ENCODE measurements at places on chromosomes 2 and 18.
A peak's percentile ranks its signal among the peaks of the same experiment; 100 is the strongest.

DNA sequence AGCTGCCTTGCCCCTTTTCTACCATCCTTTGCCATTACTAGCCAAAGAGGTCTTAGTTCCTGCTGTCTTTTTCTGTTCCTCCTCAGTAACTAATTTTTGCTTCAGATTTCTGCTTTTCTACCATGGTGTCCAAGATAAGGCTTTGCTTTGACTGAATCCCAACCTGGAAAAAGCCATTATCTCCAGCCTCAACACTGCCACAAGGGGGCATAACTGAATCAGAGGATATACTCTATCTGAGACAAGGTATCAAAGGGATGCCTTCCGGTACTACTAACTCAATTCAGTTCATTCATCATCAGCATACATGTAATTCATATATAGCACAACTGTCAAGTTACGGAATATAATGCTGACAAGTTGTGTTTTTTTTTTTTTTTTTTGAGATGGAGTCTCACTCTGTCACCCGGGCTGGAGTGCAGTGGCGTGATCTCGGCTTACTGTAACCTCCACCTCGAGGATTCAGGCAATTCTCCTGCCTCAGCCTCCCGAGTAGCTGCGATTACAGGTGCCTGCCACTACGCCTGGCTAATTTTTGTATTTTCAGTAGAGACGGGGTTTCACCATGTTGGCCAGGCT, 11.4 kb downstream of the OSGEPL1 start:
- no peak overlapping the region for H3K4me3 ChIP-seq
- peak; percentile 31 for DNase-seq
- peaks cover 7% of the 10 kb centered on the region for H3K36me3 ChIP-seq

DNA sequence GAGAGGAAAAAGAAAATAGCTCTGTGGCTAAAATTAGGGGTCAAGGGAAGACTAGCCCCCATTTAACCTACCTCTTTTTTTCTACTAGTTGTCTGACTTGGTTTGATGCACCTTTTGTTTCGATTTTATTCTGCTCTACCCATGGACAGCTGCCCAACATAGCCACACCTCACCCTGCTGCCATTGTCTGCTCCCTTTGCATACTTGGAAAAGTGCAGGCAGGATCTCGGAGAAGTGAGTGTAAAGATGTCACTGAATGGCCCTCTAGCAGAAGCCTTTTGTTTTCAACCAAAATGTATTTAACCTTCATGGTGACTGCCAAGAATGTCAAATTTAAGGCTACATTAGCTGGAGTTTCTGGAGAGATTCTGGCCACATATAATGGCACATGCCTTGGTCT, 62.9 kb downstream of the SETBP1 start:
- H3K36me3 ChIP-seq = peaks cover 19% of the 10 kb centered on the region
- peak overlapping the region; percentile 68 for H3K4me3 ChIP-seq
- no peaks in the 10 kb centered on the region for H3K27me3 ChIP-seq
- peaks cover 86% of the 10 kb centered on the region for H3K4me1 ChIP-seq

- DNase-seq = no peak
- H3K27ac ChIP-seq = no peak overlapping the region
- H3K4me1 ChIP-seq = no peaks in the 10 kb centered on the region
- H3K4me3 ChIP-seq = no peak overlapping the region
Measured at GRCh38 chr2:214699236-214699635, 110.2 kb downstream of the BARD1 start.

DNA sequence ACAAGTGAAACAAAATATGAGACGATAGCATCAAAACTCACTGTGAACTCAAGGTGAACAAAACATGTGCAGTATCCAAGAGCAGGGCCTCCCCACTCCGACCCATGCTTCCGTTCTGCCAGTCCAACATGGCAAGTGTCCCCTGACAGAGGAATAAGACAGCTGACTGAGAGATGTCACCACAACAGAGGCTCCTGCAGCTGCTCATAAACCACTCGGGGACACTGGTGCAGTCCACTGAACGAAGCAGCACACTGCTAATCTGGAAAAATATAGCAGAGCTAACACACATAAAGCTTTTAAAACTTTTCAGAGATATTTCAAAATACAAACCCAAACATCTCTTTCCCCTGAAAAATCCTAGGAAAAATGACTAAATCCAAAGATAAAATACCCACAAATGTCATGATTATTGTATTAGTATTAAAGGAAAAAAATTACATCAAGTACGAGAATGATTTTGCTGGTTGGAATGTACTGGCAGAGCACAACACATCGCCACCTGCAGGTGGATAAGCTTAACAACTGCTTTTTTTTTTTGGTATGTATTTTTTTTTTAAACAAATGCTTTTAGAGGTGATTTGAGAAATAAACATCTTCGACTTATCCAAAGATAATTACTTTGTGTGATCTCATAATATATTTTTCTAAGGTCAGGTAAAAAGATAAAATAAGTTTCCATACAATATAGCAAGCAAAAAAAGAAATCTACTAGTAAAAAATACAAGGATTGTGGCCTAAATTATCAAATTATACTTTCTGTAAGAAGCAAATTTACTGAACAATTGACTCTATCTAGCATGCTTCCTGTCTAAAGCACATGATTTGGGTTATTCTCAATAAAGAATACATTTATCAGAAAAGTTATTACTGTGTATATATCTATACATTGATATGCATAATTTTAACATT, 18.6 kb downstream of the THADA start:
- no peaks in the 10 kb centered on the region for H3K4me1 ChIP-seq
- no peak overlapping the region for H3K27ac ChIP-seq
- H3K27me3 ChIP-seq = no peaks in the 10 kb centered on the region
- peaks cover 16% of the 10 kb centered on the region for H3K36me3 ChIP-seq
- no peak overlapping the region for H3K4me3 ChIP-seq

- H3K36me3 ChIP-seq = peaks cover 3% of the 10 kb centered on the region
- no peak overlapping the region for H3K27ac ChIP-seq
- peaks cover 11% of the 10 kb centered on the region for H3K4me1 ChIP-seq
- no peak for DNase-seq
- peaks cover 67% of the 10 kb centered on the region for H3K27me3 ChIP-seq
Measured at GRCh38 chr2:240818293-240819125, 1.5 kb downstream of the KIF1A start.

DNA sequence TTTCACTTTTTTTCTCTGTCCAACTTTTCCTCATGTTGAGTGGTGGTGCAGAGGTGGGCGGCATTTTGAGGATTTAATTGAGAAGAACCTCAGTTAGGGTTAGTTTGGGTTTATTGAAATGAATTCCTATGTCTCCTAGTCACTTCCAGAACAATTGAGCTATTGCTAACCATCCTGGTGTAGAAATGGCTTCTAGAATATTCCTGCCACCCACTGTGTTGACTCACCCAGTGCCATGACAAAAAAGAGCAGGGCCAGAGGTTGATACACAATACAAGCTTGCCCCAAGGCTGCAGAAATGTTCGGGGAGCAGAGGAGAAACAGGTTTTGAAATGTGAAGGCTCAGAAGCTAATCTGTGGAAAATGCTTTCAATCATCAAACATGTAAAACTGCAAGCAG, 167.1 kb upstream of the TRIB2 start:
- H3K4me1 ChIP-seq = peaks cover 13% of the 10 kb centered on the region
- H3K27me3 ChIP-seq = peaks cover 12% of the 10 kb centered on the region
- no peak for DNase-seq
- no peak overlapping the region for H3K4me3 ChIP-seq

DNA sequence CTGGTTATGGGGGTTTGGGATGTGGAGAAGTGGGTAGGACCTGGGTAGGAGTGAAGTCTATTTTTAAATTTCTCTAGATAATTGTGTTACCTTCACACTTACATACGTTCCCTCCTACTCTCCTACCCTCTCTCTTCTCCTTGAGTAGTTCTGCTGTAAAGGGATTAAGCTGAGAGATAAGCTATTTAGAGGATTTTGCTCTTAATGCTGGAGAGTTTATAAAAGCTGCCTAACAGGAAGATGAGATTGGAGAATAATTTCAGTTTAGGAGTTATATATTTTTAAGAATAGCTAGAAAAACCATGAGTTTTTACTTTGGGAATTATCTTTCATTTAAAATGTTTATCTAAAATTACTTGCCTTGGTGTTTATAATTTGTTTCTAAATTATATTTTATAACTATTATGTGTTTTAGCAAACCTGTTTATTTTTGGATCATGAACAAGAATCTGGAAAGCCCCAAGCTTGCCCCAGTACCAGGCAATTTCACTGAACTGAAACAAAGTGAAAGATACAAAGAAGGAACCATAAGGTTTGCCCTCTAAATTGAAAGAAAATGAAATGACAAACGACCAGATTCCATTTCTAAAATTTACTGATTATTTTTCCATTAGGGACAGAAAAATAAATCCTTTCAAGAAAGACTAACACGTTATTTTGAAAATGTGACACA, 101.5 kb downstream of the ZNF532 start:
- peak; percentile 63 for DNase-seq
- peak overlapping the region; percentile 86 for H3K4me3 ChIP-seq
- H3K27ac ChIP-seq = peak overlapping the region; percentile 99

- peaks cover 20% of the 10 kb centered on the region for H3K36me3 ChIP-seq
- peak overlapping the region; percentile 99 for H3K27ac ChIP-seq
- no peaks in the 10 kb centered on the region for H3K27me3 ChIP-seq
- H3K4me3 ChIP-seq = peak overlapping the region; percentile 89
- H3K4me1 ChIP-seq = peaks cover 76% of the 10 kb centered on the region
Measured at GRCh38 chr2:233080836-233081229, 20.7 kb downstream of the INPP5D start.

DNA sequence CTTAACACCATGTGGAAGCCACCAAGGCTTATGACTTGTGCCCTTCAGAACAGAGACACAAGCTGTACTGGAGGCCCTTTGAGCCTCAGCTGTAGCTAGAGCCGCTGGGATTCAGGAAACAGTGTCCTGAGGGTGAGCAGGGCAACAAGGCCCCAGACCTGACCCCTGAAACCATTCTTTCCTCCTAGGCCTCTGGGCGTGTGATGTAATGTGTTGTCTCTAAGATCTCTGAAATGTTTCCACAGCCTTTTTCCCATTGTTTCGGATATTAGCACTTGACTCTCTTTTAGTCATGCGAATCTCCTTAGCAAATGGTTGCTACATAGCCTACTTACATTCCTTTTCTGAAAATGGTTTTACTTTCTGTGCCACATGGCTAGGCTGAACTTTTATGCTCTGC, 114.9 kb downstream of the CD8B2 start:
- H3K36me3 ChIP-seq = no peaks in the 10 kb centered on the region
- no peaks in the 10 kb centered on the region for H3K4me1 ChIP-seq
- peaks cover 14% of the 10 kb centered on the region for H3K27me3 ChIP-seq
- DNase-seq = no peak
- no peak overlapping the region for H3K4me3 ChIP-seq

GRCh38 chr18:13392029-13392750, 173.6 kb downstream of the LDLRAD4 start:
- H3K27ac ChIP-seq = no peak overlapping the region
- no peak overlapping the region for H3K4me3 ChIP-seq
- H3K36me3 ChIP-seq = no peaks in the 10 kb centered on the region
- H3K27me3 ChIP-seq = no peaks in the 10 kb centered on the region

Measured in naive B cell (primary cell).